NCI-H2107 (cell line): ENCODE measurements at places on chromosomes 7 and 10.

GRCh38 chr7:77917500-77918262 lies 119.1 kb downstream of the PHTF2 start:
- DNase-seq = no peak

DNA sequence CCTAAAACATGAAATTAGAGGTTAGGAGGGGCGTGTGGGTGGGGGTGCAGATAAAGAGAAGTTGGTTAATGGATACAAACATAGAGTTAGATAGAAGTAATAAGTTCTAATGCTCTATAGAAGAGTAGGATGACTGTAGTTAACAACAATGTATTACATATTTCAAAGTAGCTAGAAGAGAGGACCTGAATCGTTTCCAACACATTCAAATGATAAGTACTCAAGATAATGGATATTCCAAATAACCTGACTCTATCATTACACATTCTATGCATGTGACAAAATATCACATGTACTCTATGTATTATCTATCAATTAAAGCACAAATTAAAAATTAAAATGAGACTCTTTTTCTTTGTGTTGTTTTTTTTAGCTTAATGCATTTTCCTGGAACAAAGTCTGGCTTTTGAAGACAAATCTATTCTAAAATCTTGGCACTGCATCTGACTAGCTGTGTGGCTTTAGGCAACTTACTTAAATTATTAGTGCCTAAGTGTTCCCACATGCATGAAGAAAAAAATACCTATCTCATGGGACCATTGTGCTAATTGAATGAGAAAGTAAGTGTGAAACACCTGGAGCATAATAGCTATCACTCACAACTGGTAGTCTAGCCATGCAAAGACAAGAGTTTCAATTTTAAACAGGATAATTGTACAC lies 75.7 kb downstream of the SEMA3C start:
- no peak for DNase-seq

DNA sequence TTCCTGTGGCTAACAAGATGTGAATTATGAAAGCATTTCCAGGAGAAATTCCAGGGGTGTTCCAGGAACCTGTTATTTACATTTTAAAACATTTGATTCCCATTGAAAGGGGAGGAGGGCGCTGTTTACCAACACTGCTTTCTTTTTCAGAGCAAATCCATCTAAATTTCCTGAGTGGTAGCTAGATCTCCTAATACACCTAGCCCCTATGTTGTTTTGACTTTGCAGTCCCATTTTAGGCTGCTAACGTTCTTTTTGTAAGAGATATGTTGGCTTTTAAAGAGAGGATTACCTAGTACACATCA lies 130.8 kb downstream of the TCF7L2 start:
- DNase-seq = no peak

- DNase-seq = no peak
Measured at GRCh38 chr7:89029864-89030263, 234.3 kb upstream of the TEX47 start.

DNA sequence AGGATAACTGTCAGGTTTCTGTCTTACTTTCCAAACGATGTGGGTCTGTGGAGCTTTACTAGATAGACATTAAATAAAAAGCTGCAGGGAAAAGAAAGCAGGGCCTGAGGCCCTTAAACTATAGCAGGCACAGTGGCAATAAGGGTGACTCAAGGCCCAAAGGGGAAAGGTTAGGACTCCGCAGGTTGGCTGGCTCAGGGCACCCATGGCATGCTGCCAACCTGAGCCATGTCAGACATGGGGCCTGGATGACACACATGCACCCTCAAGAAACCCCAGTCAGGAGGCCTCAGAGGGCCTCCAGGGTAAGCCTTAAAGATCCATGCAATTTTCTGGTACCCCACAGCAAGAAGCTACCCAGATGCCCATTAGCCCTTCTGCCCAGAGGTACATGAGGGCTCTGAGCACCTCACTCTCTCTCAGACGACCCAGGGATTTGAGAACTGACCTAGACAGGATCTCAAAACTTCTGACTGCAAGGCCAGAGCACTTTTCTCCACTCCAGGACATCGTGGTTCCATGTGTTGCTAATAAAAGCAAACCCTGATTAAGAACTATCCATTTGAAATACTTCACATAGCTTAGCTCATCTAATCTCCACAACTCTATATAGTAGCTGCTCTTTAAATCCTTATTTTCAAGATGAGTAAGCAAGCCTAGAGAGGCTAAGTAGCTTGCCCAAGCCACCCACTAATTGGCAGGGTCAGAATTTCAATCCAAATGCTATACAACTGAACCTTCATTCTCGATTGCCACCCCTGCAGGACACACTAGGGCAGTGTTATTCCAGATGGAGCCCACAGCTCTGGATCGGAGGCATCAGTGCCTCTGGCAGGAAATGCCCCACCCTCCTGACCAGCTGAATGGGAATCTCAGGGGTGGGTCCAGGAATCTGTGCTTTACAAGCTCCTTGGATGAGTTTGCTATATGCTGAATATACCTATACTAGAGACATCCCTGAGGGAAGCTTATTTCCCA lies 132.5 kb upstream of the EFCAB10 start:
- no peak for DNase-seq

DNA sequence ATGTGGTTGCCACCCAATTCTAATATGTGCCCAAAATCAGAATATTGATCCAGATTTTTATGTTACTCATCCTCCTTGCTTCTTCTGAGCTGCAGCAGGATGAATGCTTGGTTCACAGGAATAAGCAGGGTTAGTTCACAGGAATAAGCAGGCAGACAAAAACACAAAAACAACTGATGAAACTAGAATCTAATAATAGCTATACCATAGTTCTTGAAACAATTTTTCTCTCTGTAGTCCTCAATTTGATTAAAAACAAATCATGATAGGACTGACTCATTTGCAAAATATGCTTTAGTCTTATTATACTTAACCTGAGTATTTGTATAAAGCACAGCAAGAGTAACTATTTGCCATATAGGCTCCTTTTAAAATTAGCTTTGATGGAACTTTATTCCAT lies 24.4 kb upstream of the ARHGAP12 start:
- no peak for DNase-seq

DNA sequence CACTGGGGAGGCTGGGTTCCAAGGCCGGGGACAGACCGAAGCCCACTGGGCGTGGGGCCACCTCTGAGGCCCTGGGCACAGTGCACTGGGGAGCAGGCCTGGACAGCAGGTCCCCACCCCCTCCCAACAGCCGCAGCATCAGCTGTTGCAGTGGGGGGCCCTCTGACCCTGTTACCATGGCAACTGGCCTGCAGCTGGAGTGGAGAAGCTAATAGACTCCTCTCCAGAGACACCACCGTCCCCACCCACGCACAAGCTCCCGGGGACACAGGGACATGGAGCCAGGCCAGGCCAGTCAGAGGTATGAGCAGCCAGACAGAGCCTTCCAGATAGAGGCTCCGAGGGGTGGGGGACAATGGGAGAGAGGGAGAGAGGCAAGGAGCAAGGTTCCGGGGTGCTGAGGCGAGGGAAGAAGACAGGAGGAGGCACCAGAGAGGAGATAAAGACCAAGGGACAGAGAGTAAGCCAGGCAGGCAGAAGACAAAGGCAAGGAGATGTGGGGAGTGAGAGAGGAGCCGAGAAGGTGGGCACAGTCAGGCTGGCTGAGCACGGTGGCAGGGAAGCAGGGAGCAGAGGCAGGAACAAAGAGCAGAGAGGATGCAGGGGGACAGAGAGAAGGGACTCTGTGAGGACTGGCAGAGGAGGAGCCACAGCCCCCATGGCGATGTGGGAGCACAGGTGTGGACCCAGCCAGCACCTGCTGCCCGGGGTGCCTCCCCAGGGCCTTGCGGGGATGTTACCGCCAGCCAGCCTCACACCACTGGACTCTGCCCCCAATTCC lies 6.7 kb downstream of the KCNH2 start:
- no peak for DNase-seq

GRCh38 chr10:94194256-94194655 lies 168.5 kb downstream of the NOC3L start:
- DNase-seq = no peak

DNA sequence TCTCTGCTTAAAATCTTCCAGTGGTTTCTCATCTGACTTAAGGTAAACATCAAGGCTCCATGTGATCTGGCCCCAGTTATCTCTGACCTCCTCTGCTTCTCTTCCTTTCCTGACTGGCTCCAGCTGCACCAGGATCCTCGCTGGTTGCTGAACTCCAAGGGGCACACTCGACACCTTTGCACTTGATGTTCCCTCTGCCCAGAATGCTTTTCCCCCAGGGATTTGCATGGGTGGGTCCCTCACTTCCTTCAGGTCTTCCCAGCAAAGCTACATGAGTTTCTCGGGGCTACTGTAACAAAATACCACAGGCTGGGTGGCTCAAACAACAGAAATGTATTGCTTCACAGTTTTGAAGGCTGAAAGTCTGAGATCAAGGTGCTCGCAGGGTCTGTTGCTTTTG lies 166.0 kb upstream of the CDCA7L start:
- DNase-seq = no peak

DNA sequence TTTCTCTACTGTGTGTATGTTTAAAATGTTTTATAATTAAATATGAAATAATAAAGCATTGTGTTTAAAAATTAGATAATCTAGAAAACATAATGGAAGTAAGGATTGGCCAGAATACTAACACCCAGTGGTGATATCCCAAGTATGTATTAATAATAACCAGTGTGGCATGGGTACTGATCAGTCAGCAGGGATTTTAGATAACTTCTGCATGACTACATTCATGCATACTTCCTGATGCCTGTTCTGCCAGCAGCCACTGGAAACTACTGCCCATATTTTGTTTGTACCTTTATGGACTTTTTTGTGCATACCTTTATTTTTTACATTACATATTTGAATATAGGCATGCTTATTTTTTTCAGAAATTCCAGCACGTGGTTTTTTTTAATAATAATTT lies 156.6 kb upstream of the TMEM196 start:
- DNase-seq = no peak

- DNase-seq = no peak
Measured at GRCh38 chr7:66696774-66697191, 43.8 kb upstream of the RABGEF1 start.
